ENCODE measurements at places on chromosomes 16 and 17.

DNA sequence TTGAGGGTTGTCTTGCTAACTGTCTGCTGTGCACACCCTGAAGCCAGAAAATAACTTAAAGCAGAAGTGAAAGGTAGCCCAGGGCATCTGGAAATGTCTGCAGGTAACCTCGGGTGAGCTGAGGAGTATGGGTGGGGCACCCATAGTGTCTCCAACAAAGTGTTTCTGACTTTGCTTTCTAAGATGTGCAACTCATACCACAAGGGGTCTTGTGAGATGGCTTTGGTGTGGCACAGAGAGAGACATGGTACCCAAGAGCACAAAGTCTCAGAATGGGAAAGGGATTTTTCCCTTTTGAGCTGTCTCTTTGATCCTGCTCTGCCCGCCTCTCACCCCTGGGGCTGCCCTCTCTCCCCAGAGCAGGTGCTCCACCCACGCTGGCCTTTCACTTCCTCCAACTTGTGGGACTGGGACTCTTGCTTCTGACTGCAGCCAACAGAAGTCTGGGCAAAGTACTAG lies 6.9 kb downstream of the CHD9 start:
- DNase-seq: no peak

DNA sequence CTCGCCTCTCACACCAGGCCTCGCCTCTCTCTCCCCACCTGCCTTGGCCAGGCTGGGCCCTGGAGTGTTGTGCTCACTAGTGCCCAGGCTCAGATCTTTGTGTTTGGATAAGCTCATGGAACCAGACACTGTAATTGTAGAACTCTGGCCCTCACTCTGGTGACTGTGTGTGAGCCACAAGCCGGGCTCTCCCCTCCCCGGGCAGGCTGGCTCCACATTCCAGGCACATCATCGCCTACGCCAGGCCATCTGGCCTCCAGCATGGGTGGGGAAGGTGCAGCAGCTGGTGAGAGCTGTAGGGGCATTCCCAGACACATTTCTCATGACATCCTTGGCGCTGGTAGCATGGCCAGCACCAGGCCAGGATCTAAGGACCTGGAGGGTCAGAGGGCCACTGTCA lies 202.3 kb downstream of the RAB11FIP4 start:
- DNase-seq: no peak

DNA sequence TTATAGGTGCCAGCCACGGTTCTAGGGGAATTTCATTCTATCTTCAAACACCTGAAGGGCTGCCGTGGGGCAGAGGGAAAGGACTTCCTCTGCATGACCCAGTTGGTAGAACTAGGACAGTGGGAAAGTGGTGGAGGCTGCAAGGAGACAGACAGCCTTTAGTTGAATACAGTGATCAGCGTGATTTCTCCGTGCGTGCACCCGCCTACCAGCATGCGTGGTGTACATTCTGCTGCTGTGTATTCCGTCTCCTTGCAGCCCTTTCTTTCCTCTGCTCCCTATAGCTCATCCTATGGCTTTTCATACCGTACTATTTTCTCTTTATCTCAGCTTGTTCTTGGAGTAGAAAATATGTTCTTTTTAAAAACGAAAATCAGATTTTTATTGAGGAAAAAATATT lies 146.9 kb downstream of the MRM1 start:
- DNase-seq: no peak

- no peak for DNase-seq
Measured at GRCh38 chr17:2150806-2151205, 95.9 kb downstream of the HIC1 start.

GRCh38 chr17:55254375-55254774 lies 10.4 kb upstream of the HLF start:
- no peak for DNase-seq

- no peak for DNase-seq
Measured at GRCh38 chr16:31043898-31044481, 10.6 kb downstream of the STX4 start.

DNA sequence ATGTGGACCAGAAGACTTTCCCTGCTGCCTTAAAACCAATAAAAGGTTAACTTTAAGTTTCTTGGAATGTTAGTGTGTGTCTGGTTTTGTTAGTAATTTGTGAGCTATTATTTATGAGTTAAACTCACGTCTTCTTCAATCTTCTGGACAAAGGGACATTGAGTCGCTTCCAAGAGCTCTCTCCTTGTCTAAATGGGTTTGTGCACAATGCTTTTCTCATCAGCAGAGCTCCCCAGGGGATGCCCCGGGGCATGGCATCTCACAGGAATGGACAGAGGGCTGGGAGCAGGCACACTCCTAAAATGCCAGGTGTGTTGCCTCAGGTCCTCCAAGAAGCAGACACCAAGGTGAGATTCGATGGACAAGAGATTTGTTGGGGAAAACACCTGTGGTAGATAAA lies 90.5 kb downstream of the RGS9 start:
- DNase-seq: no peak

DNA sequence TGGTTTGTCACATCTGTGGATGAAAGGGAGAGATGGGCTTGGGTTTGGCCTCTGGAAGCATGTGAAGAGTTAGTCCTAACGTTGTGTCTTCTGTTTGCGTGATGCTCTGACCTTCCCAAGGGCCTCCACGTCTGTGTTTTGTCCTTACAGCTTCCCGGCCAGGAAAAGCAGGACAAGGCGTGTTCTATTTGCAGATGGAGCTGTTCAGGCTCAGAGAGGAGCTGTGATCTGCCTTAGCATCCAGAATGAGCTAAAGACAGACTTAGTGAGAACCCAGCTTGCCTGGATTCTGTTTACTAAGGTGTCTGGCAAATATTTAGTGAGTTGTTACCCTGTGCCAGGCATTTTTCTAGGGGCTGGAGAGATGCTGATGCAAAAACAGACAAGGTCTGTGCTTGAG lies 282.1 kb downstream of the CBLN1 start:
- DNase-seq: peak; percentile 41

DNA sequence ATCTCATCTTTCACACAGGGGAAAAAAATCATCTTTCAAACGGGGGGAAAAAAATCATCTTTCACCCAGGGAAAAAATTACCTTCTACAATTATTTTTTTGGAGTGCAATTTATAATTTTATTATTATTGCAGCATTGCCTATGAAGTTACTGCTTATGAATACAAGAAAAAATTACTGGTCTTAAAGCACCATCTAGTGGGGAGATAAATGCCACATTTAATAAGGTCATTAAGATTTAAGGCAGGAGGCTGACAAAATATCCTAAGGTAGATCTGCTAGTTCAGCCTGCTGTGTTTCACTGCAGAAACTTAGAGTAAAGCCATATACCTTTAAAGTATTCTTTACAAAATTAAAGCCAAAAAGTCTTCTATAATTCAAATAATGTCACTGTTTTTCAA lies 13.7 kb downstream of the SHCBP1 start:
- DNase-seq: no peak
